ENCODE measurements at places on chromosomes 1 and 21. TPM values are rescaled to one million over a fixed set of nuclear protein-coding genes. Genes with fewer than 3 reads are reported as not detected.

DNA sequence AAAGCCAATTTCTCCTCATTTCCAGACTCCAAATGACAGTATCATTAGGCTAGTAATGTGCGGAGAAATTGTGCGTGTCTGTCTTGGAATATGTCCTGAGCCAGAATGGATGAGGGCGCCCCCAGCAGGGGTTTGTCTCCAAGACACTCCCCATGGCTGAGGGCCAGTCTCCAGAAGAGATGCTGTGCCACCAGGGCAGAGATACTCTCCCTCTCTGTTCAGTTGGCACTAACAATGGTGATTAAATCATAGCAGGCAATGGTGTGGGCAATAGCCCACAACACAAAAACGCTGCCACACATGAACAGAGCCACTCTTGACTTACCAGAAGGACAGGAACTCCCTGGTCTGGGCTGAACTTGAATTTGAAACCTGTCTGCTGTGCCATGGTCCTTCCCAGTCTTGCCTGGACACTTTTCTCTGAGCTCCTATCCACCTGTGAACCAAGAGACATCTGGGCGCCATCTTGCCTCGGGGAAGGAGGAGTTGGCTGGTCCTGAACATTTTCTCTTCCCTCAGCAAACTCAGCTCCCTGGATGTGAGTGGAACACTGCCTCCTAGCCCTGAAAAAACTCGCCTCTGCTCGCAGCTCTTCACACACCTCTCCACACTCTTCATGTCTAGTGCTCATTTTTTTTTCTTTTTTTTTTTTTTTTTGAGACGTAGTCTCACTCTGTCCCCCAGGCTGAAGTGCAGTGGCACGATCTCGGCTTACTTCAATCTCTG is 14.8 kb upstream of the ADGRB2 start:
- DNase-seq = no peak

GRCh38 chr1:216014086-216014485 is 409.2 kb downstream of the USH2A start:
- no peak for DNase-seq

DNA sequence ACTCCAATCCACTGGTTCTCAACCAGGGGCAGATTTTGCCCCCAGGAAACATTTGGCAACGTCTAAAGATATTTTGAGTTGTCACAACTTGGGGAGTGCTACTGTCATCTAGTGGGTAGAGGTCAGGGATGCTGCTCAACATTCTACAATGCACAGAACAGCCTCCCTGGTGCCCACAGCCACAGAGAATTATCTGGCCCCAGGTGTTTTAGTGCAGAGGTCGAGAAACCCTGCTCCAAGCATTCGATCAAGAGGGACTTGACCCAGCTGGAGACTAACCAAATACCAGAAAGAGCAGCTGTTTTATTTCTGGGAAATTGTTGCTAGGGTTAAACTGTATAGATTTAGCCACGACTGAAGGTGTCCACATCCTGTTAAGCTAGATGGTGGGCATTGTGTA is 19.2 kb downstream of the CD247 start:
- DNase-seq = no peak

The RNF2 gene
- total RNA-seq = 9.1 TPM

GRCh38 chr1:3417934-3418333 is 36.5 kb upstream of the ARHGEF16 start:
- DNase-seq = no peak

The KIRREL1 gene
- total RNA-seq = 7.3 TPM

The WNT3A gene
- not detected for total RNA-seq

GRCh38 chr1:201125800-201126199 is 1.2 kb downstream of the ASCL5 start:
- DNase-seq = no peak

The ETV3 gene
- 8.9 TPM for total RNA-seq

DNA sequence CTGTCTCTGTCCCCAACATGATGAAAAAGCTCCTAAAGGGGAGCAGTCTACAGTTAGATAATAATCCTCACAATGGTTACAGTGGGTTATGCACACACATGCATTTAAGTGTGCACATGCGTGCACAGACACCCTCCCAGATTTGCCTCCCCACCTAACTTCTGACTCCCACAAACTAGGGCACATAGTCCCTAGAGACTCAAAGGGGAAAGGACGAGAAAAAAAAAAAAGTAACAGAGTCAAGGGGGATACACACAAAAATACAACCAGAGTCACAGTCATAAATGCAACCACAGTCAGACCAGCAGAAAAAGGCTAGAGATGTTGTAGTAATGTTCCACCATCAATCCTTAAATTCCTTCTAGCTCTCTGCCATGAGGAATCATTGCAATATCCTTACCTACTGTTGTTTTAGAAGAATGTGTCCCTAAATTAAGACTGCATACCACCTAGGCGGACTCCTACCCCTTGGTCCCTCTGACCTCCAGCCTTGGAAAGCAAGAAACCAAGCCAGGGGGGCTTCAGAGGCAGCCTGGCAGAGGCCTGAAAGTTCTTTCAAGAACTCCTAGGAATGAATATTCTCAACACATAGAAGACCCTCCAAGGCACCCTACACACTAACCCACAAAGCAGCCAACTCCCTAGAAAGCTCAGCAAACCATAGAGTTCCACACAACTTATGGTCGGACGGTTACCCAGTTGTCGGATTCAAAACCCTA is 1.3 kb downstream of the CRTC2 start:
- no peak for DNase-seq

GRCh38 chr1:152811050-152811449 is 721 bp upstream of the LCE1B start:
- DNase-seq = no peak

DNA sequence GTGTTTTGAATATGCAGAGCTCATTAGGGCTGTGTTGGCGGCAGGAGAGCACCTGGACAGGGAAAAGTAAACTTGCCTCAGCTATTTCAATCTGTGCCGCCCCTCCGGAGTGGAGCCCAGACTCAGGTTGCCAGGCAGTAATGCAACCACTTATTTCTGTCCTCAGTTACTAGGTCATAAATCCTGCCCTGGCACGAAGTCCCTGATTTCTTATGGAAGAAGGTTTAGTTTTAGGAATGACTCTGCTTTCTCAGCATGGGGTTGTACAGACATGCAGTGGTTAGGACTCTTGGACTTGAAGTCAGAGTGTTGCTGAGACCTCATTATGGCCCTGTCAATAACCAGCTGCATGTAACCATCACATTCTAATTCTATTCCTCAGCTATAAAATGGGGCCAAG is 98.3 kb upstream of the FGGY start:
- no peak for DNase-seq

The PTGER3 gene
- not detected for total RNA-seq

The IGFN1 gene
- 0.03 TPM for total RNA-seq

- no peak for DNase-seq
These were observed 63.1 kb upstream of the DPT start for GRCh38 chr1:168792142-168792541.

GRCh38 chr1:154718566-154718965 is 110.6 kb upstream of the ADAR start:
- no peak for DNase-seq

GRCh38 chr21:30880914-30881313 is 466 bp downstream of the KRTAP11-1 start:
- no peak for DNase-seq

The FMO5 gene
- total RNA-seq = 1.4 TPM

GRCh38 chr1:19427087-19427781 is 58.1 kb downstream of the CAPZB start:
- DNase-seq = no peak

GRCh38 chr21:39386194-39386593 is 37.3 kb upstream of the HMGN1 start:
- peak; percentile 4 for DNase-seq

DNA sequence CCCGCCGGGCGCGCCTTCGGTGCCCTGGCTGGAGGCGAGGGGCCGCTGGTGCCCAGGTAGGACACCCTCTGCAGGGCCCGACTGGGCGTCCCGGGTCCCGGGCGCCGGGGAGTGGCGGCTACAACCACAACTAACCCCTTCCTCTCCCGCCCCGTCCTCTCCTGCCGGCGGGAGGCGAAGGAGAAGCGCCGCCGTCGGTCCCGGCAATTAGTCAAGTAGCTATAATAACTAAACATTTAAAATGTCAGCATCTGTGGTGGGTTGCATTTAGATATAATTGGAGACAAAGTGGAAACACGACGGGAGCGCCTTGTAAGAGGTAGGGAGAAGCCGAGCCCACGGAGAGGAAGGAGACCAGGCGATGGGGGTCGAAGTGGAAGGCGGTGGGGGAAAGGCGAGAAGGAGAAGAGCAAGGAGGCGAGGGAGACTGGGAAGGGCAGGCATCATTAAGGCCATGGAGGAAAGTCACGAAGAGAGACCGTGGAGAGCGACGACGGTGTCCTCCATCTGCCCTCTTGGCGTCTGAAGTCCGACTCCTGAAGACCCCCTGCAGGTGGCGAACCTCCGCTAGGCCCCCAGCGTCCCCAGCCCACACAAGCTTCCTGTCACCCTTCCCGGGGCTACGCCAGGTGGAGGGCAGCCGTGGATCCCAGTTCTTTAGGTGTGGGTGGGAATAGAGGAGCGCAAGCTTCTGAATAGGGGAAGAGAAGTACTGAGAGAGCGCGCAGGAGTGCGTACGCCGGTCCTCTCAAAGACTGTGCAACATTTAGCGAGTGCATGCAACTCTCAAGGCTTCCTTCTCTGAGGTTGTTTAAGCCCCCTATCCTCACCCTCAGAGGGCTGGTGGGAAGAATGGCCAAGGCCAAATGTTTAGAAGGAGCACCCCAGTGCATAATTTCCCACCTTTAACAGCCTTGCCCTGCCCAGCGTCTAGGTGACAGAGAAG is 1.6 kb downstream of the CNIH3 start:
- DNase-seq = no peak

DNA sequence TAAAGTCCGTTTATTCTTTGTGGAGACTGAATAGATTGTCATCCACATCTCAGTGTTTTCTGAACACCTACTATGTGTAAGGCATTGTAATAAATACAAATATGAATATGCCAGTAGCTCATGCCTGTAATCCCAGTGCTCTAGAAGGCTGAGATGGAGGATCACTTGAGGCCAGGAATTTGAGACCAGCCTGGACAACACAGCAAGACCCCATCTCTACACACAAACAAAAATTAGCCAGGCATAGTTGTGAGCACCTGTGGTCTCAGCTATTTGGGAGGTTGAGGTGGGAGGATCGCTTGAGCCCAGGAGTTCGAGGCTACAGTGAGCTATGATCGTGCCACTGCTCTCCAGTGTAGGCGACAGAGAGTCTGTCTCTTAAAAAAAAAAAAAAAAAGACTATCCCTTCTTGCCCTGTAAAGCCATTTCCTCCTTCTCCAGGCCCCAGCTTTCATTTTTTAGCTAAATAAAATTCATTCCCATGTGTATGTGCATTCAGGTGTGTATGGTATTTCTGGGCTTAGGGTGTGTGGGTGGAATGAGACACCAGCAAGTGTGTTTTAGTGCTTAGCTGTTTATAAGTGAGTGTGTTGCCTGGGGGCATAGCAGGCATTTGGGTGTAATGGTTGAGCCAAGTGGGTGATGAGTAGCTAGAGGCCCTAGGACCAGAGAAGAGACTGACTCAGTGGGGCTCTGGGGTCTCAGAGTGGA is 7.8 kb downstream of the CELSR2 start:
- no peak for DNase-seq

- no peak for DNase-seq
These were observed 38.4 kb downstream of the PEX14 start for GRCh38 chr1:10513199-10513598.

- DNase-seq = peak; percentile 15
These were observed 4.8 kb upstream of the TFF3 start for GRCh38 chr21:42319851-42320572.

DNA sequence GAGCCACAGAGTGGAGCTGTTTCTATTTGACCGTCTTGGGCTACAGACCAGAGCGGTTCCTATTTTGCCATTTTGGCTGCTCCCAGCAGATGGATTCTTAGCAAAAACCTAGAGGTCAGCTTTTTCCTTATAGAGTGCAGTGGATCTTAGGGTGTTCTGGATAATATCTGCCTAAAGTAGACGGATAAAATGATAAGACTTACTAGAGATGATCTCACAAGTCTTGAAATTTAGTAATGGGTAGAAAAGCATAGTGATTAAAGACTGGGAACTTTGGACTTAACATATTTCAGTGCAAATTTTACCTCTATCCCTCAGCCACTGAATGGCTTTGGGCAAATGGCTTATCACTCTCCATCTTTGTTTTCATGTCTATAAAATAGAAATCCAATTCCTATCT is 439.8 kb downstream of the ADGRL2 start:
- DNase-seq = no peak

The ZMYND12 gene
- 0.21 TPM for total RNA-seq

The HRNR gene
- not detected for total RNA-seq

- DNase-seq = no peak
These were observed 50.9 kb downstream of the LEPR start for GRCh38 chr1:65471213-65471833.

DNA sequence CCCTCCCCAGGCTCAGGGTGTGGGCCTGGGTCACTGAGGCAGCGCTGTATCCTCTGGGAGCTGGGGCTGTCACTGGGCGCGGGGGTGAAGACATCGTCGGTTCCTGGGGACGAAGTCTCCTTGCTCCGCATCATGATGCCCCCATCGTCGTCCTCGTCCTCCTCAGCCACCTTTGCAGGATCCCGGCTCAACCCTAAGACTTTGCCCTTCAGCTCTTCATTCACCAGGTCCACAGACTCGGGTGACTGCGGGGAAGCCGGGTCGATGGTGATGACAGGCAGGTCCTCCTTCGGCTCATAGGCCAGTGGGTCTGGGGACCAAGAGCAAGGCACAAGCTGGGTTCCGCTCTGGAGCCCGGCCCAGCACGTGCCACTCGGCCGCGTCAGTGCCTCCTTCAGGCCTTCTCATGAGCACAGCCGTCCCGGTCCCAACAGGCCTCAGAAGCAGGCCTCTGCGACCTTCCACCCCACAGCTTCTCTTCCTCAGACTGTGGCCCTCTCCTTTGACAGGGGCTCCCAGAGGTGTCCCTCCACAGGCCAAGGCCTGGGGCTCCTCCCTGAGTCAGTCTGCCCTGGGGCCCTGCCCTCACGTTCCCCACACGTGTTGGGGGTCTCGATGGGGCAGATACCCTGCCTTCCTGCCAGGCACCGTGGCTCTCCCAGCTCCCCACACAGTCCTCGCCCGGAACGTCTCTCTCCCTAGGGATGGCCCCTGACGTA is 54.4 kb downstream of the SLC9A1 start:
- no peak for DNase-seq

DNA sequence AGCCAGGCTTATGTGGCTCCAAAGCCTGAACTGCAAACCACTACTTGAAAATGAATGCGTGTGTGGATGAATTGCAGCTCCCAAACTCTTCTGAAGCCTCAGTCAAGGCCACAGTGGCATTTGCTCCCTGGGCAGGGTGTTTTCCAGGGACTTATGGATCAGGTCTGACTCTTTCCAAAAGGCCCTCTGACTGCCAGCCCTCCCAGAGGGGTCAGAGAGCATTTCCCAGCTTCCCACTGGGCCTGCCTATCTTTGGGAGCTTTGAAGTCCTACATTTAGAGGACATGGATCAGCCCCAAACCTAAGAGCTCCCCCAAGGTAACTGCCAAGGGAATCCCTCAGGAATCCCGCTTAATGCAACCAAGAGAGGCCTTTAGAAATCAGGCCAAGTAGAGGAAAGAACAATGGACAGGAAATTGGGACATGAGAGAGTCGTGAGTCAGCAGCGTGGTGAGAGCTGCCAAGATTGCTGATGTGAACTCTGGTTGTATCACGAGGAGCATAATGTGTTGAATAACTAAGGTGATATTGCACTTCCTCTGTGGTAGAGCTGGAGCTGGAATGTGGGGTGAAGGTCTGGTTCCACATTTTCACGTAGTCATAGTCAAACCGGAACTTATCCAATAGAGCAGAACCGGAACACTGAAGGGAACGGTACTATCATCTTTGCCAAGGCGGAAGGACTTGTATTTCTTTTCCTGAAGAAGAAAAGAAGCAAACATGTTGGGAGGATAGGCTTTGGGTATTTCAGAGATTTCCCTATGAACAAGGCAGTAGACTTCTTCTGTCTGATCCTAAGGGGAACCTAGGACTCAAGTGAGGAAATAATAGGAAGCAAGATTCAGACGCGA is 99.4 kb upstream of the JUN start:
- peak; percentile 94 for DNase-seq

GRCh38 chr1:70504176-70504820 is 93.2 kb downstream of the CTH start:
- DNase-seq = peak; percentile 45

Data from HT-29 (cell line).